ENCODE measurements at places on chromosomes 5 and 9.

- no peak for DNase-seq
Observed at GRCh38 chr5:113675166-113675565, 161.7 kb downstream of the YTHDC2 start.

GRCh38 chr5:86118542-86118941 is 499.2 kb upstream of the COX7C start:
- peak; percentile 13 for DNase-seq

DNA sequence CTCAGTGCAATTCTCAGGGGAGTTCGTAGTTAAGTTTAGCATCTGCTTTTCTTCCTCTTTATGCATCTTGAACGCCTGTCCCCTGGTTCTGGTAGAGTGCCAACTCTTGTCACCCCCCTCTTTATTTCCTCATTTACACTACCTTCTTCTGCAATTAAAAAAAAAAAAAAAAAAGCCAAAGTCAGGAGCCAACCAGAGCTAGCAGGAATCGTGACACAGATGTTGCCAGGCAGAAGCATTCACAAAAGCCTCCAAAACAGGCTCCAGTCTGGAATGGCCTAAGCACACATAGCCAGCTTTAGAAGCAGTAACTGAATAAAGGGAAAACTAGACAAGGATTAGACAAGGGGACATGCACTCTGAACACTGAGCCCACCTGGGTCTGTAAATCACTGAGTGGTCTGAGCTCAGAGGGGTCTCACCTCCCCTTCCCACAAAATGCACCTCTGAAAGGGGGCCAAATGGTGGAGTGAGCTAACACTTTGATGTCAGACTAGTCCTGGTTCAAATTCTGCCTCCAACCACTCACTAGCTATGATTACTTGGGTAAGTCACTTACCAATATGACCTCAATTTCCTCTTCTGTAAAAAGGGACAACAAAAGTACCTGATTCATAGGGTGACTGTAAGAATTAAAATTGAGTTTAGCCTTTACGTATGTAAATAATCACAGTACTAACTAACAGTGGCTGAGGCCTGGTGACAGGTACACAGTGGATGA is 2.0 kb downstream of the CD74 start:
- peak; percentile 62 for DNase-seq

- no peak for DNase-seq
Observed at GRCh38 chr9:1536522-1537170, 478.5 kb upstream of the SMARCA2 start.

DNA sequence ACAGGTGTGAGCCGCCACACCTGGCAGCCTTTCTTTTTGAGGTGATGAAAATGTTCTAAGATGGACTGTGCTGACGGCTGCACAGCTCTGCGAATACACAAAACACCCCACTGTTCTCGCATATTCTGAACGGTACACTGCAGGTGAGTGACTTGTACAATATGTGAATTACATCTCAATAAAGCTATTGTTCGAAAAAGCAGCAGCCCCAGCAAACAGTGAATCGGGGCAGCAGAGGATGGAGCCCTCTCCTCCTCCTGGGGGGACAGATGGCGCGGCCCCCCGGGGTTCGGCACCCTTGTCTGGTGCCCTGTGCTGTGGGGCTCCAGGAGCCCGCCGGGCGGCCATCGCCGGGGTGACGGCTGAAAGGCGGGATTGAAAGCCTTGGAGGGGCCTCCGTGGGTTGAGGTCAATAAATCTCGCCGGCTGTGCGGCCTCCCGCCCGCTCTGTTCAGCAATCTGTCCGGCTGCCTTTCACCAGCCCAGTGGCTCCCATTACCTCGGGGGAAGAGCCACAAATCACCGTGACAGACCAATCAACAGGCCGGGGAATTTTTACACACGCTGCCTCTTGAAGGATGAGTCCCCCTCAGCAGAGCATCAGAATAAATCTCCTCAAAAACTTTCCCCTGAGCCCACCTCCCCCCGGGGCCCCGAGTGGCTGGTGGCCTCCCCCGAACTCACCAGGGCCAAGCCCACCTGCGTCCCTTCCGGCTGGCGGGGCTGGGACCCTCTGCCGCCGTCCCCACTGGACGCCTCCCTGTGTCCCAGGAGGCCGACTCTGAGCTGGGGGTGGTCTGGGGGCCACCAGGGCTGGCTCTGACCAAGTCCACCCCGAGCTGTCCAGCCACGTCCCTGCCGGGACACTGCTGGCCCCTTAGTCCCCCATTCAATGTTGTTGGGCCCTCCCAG is 37.8 kb upstream of the TMEM250 start:
- no peak for DNase-seq

DNA sequence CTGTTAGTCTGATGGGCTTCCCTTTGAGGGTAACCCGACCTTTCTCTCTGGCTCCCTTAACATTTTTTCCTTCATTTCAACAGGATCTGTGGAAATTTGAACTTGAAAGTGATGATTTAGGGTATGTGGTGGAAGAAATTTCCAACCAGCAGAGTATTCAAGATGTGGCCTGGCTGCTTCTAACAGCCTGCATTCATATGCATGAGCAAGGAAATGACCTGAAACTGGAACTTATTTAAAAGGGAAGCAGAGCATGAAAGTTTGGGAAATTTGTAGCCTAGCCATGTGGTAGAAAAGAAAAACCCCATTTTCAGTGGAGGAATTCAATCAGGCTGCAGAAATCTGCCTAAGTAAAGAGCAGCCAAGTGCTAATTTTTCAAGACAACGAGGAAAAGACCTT is 41.7 kb downstream of the UNC13B start:
- no peak for DNase-seq

DNA sequence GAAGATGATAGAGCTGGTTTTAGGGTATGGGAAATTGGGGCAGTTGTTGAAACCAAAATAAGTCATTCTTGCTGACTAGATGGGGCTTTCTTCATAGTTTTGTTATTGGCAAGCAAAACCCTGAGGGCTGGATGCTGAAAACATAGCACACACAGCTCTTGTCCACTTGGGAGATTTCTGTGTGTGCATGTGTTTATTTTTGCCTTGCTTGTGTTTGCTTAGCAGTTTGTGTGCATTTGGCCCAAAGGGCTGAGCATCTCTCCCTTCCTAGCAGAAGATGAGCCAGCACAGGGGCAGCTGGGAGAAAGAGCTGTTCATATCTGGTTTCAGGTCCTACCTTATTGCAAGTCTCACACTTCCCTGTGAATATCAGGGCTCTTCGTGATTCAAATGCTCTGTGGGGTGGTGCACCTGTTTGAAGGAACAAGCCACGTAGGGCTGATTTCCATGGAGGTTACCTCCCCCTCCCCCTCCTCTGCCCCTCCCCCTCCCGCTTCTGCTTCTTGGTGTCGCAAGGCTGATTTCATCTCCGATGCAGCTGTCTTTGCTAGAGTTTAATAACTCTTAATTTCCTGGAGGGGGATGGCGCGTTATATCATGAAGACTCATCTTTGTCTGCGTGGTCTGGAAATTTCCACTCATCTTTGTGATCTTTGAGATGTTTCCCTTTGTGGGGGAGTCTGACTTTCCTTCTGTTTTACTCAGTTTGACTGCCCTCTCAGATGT is 296.5 kb downstream of the ARHGAP26 start:
- no peak for DNase-seq

DNA sequence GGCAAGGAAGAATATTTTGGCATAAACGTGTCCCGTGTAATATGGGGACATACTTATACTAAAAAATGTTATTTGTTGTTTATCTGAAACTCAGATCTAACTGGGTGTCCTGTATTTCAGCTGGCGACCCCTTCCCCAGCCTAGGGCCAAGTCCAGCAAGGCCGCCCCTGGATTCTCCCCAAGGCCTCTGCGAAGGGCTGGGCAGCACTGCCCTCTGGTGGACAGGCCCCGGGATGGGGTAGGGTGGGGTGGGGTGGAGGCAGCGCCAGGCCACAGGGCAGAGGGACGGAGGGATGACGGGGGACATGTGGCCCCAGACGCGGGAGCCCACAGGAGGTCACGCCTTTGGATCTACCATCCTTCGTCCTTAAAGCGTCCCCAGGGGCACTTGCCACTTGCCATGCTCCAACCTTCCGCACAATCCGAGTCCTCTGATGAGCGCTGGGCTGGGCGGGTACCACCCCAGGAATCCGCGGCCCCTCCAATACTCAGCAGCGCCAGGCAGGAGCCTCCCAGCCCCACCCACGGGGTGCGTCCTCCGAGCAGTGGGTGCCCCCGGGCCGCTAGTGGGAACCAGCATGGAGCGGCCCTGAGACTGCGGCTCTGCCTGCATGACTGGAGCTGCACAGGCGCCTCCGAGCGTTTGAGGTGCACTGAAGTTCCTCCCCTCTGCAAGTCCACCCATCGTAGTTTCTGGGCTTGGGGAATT is 7.1 kb upstream of the AGPAT2 start:
- DNase-seq: peak; percentile 75

GRCh38 chr9:34256987-34257585 is 72.0 kb downstream of the KIF24 start:
- DNase-seq: no peak

DNA sequence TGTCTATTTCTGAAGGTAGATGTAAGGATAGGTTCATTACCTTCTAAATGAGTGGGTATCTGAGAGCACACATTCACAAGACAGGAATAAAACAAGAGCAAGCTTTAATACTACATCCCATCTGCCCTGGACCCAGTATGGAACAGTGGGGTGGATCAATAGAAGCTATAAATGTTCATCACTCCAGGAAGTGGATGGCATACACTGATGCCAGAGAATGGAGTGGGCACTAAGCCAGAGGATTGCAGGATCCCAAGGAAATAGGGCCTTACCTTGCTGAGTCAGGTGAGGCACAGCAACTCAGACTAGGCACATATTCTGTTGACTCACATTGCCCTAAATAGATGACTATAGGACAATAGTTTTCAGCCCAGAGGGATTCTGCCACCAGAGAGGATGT is 21.3 kb upstream of the COX7C start:
- DNase-seq: no peak

- DNase-seq: peak; percentile 27
Observed at GRCh38 chr9:3509926-3510325, 15.9 kb downstream of the RFX3 start.

DNA sequence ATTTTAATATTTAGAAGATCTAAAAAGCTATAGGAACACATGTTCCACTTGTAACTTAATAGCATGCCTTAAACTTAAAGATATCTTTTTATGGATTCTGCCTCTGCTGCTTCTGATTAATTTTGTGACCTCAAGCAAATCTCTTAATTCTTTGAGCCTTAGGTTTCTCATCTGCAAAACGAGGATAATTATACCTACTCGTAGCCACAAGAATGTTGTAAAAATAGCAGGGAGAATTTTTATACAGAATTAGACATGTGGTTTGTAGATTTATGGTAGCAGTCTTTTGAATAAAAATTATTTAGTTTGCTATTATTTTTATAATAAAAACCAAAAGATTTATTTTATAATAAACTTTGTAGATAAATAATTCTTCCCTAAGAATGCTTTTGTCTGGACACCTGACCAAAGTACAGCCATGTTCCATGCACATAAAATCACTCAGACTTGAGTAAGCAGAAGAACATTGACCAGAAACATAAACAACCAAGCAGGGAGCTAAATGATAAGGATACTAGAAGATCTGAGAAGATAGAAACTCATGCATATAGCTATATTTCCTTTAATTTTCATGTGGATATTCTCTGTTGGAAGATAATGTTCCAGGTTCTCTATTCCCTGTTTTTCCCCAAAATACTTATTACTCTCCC is 18.5 kb downstream of the C9orf85 start:
- no peak for DNase-seq

- no peak for DNase-seq
Observed at GRCh38 chr5:50947906-50948683, 281.7 kb downstream of the PARP8 start.

DNA sequence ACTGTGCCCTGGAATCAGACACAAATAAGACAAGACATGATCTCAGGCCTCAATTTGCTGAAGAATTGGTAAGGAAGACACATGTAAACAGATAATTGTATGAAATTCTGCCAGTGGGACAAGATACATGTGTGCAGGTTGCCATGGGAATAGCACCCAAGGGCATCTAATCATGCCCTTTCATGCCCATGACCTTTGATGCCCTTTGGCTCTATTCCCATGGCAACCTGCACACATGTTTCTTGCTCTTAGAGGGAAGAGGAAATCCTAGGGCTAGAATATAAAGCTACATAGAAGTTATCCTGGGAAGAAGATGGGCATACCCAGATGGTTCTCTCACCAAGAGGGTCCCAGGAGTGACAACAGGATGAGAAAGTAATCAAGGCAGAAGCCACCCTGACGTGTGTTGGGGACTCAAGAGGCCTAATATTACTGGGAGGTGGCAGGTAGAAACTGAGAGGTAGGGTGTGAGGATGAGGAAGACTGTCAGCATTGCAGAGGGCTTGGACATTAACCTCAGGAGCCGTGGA is 34.4 kb downstream of the P4HA2 start:
- no peak for DNase-seq
